ENCODE measurements at places on chromosomes 5 and 9.

DNA sequence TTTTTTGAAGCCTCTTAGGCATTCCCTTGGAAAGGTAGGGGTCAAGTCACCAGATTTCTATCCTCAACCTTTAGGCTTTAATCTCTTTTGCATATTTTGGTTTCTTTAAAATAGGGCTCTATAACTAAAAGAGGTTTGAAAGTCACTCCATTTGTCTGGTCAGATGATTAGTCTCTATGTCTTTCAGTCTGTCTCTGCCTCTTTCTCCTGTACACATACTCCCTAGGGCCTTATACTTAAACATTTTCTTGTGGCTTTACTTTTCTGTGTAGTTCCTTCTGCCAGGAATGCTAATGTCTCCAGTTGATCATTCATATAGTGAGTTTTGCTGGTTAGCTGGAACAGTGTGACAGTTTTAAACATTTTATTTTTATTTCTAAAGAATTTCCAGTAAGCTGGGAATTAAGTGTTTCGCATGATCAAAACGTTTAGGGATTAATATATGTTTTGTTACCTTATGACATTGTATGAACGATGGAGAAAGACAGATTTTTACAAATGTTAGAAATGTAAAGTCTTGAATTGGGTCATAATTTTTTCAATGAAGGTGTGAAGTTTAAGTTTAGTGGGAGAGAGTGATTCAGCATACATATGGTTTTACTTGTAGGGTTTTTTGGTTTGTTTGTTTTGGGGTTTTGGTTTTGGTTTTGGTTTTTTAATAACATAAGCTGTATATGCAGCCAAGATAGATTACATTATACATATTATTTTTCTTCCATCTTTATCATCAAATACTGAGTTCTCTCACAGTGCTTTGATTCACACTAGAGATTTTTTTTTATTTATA, 90.6 kb downstream of the ZCCHC7 start:
- DNase-seq: no peak

DNA sequence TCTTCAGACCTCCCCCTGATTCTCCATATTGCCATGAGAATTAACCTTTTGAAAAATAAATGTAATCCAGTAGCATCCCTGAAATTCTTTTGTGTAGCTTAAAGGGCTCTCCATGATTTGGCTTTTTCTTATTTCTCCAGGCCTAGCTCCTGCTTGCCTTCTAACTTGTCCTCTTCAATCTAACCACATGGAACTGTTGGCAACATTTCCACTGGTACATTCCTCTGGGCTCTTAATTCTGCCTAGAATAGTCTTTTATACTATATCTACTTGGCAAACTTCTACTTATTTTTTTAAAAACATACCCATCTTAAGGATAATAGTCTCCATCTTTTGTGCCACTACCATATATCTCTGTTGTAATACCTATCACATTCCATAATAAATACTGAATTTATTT, 54.1 kb downstream of the GNG10 start:
- no peak for DNase-seq

DNA sequence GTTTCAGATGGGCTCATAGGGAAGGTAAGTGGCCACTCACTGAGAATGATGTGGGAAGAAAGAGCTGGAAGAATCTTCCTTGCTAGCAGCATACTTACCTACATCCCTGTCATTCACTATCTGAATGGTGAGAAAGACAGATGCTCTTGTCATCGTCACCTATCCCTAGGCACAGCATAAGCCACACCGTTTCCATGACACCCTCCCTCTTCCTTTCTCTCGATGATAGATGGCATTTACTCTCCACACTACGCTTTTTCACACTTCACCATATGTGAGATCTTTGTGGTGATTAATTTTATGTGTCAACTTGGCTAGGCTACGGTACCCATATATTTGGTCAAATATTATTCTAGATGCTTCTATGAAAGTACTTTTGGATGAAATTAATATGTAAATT, 44.4 kb upstream of the FER start:
- DNase-seq: no peak

- DNase-seq: peak; percentile 21
These were observed 146.5 kb upstream of the TLX3 start for GRCh38 chr5:171162596-171162995.

GRCh38 chr5:59362438-59362837, 531.1 kb downstream of the PDE4D start:
- DNase-seq: no peak

DNA sequence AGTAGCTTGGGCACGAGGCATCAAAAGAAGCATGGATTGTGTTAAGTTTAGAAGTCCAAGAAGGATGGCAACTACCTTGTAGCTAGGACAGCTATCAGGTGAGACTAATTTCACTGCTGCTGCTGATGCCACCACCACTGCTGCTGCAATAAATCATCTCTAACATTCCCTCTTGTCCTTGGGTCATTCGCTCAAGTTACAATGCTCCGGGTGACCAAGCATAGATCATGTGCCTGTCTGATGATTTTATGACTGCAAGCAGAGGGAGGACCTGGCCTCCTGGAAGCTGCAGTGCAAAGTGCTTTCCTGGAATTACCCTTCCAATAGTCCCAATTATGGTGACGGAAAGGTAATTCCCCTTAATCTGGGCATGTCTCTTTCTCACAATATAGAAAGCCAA, 334.4 kb downstream of the PRELID2 start:
- no peak for DNase-seq

DNA sequence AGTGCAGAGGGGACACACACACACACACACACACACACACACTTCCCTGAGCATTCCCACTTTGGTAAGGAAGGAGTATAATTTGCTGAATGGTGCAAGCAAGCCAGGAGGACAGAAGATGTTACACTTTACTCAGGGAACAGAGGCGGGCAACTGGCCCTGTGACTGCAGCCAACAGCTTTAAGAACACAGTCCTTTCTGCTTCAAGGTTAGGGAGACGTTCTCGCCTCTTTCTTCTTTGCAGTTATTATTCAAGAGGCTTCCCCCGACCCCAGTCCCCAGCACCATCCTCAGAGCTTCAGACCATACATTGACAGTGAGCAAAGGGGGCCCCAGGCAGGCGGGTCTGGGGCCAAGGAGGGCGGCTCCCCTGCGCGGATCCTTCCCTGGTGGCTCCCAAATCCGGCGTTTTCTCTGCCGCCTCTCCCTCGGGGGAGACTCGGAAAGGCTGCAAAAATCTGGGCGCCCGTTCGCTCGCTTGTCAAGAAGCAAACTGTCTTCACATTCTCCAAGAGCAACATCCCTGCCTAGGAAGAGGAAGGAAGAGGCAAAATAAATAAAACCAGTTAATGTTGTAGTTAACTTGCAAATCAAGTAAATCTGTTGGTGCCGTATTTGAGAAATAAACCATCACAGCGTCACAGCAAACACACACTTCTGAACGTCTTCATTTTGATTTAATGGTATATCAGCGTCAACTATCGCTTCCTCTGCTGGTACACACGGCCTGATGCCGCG, 3.8 kb upstream of the LHX2 start:
- DNase-seq: no peak

DNA sequence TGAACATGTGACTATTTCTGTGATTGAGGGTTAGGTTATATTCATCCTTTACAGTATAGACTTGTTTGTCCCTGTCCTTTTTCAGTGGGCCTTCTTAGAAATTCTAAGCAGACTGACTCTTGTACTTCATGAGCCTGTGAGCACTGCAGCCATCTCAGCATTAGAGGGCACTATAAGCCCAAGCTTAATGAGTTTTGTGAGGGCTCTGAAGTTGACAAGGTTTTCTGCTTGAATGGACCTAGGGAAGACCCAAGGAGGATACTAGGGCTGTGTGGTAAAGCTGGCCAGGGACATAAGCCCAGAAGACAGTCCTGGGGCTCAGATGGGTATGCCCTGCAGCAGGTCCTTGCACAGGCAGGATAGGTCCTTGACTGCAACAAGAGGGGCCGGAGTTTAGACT, 126.5 kb downstream of the MRPS30 start:
- peak; percentile 95 for DNase-seq

- DNase-seq: no peak
These were observed 357 bp downstream of the PTGDS start for GRCh38 chr9:136977649-136978072.

GRCh38 chr5:75286211-75286773, 49.6 kb upstream of the ANKRD31 start:
- DNase-seq: no peak

- no peak for DNase-seq
These were observed 76.2 kb downstream of the GPR21 start for GRCh38 chr9:123109540-123110279.

GRCh38 chr5:139335811-139336210, 5.8 kb upstream of the PAIP2 start:
- no peak for DNase-seq

GRCh38 chr5:149212198-149212951, 59.3 kb upstream of the AFAP1L1 start:
- DNase-seq: no peak

- peak; percentile 54 for DNase-seq
These were observed 22.0 kb downstream of the MYO10 start for GRCh38 chr5:16914108-16914435.

DNA sequence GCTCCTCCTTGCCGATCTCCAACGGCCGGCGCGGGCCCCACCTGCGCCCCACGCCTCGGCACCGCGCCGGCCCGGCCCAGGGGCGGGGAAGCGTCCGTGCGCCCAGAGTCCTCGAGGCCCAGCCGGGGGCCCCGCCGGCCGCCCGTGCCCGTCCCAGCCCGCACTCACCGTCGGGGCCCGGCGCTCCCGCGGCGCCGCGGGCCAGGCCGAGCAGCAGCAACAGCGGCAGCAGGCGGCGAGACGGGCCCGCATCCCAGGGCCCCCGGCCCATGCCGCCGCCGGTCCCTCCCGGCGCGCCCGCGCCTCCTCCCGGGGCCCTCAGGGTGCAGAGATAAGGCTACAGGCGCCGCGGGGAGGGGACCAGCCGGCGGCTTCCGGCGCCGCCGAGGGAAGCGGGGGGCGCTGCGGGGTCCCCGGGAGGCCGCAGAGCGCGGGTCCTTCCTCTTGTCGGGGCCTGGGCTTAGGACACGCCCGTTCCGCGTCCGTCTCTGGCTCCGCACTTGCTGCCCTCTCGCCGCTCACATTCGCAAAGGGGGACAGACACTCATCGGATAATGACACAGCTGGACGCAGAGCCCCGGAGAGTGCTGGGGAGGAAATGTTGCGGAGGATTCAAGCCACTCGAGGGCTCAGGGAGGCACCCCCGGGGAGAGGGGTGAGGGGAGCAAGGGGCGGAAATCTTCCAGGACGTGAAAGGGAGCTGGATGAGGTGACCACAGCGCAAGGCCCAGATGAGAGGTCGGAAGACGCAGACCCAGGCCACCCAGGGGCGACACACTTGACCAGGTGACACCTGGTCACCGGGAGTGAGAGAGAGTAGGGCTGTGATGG, at the start of gene SUSD1:
SUSD1 (minus strand) TSS at position 333 of the 831 bp plus-strand sequence; CDS start at position 271, 62 bp downstream.
- no peak for DNase-seq

DNA sequence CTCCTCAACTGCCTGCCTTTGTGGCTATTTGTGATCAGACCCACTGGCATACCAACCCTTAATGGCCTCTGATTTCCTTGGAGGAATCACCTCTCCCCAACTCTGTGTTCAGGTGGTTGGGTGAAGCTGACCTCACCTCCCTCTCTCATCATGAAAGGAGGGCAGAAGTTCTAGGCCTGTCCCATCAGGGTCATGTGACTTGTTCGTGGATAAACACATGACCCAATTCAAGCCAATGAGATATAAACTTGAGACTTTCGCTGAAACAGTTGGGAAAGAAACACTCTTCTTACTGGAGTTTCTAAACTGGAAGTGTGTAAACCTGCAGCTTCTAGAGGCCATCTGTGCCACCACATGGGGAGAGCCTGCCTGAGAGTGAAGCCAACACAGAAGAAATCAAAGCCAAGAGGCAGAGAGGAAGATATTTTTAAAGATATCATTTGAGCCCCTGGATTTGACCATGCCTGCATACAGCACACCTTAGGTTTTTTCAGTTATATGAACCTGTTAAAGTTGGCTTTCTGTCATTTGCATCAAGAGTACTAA, 5.8 kb downstream of the GABBR2 start:
- peak; percentile 47 for DNase-seq

- no peak for DNase-seq
These were observed 25.9 kb downstream of the BRINP1 start for GRCh38 chr9:119343059-119343990.

DNA sequence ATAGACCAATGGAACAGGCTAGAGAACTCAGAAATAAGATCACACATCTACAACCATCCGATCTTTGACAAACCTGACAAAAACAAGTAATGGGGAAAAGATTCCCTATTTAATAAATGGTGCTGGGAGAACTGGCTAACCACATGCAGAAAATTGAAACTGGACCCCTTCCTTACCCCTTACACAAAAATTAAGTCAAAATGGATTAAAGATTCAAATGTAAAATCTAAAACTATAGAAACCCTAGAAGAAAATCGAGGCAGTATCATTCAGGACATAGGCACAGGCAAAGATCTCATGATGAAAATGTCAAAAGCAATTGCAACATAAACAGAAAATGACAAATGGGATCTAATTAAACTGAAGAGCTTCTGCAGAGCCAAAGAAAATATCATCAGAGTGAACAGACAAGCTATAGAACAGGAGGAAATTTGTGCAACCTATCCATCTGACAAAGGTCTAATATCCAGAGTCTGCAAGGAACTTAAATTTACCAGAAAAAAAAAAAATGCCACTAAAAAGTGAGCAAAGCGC, 43.8 kb downstream of the MRPS27 start:
- DNase-seq: no peak

GRCh38 chr9:28317745-28318144, 744.5 kb upstream of the C9orf72 start:
- no peak for DNase-seq

GRCh38 chr5:178310130-178310865, 77.7 kb upstream of the PHYKPL start:
- no peak for DNase-seq

GRCh38 chr9:88953381-88954029, 37.8 kb upstream of the S1PR3 start:
- DNase-seq: no peak

GRCh38 chr5:135349886-135350285, 49.1 kb downstream of the MACROH2A1 start:
- DNase-seq: no peak

DNA sequence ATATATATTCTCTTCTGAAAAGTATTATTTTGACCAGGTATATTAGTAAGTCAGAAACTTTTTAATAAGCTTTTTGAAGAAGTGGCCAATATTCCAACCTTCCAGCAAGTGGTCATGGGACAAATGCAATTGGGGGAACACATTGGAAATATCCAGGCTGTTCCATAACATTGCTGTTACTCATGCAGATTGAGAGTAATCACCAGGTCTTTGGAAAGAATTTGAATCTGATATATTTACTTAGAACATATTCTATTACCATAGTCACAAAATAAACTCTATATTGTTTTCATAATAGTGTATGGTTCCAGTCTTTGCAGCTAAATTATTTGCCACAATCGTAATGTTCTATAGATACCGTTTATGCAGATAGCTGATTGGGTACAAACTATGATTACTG, 102.8 kb downstream of the TAF11L14 start:
- no peak for DNase-seq

DNA sequence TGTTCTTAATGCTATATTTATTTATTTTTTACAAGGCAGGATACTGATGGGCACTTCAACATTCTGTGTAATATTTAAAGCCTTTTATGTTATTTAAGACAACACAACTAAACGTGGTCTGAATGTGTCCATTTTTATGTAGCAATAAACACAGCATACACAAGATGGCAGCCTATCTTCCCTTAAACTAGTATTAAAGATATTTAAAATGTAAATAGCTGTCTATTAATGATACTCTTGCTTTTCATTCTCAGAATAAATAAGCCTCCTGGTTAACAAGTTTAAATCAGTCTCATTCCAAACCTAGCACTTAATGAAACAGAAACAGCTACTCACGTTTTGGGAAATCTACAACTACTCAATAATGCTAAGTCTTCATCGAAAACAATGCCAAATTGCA, 315.7 kb downstream of the MCTP1 start:
- DNase-seq: no peak

Measured in NCI-H446 (cell line).